Activated T-helper 2 cell treated with anti-CD3 and anti-CD28 coated beads, Interferon-gamma antibody, Interleukin-2, Interleukin-4, amounts not matched to agents 10 μg/mL and 5 μg/mL and 100 μg/mL, durations not matched to agents 14 hours and 24 hours and 36 hours (primary cell): ENCODE measurements at places on chromosomes 1 and 21. TPM values are rescaled to one million over a fixed set of nuclear protein-coding genes. Genes with fewer than 3 reads are reported as not detected.

The C1orf105 gene
- total RNA-seq, result not detected in 2 replicates

The CR1L gene
- total RNA-seq, result not detected in 2 replicates

The KCNC4 gene
- total RNA-seq, result 30.6 and 31.1 TPM in 2 replicates

The COP1 gene
- total RNA-seq, result 47.5 and 52.9 TPM in 2 replicates

The PCAT6 gene
- 1.6 TPM in 2 replicates for total RNA-seq

The GCSAML gene
- 0.43 and 0.48 TPM in 2 replicates for total RNA-seq

The BTBD19 gene
- total RNA-seq, result 17.0 and 19.8 TPM in 2 replicates

The GNG4 gene
- total RNA-seq, result 167 and 170 TPM in 2 replicates

GRCh38 chr1:28887419-28887834 lies 26.9 kb upstream of the EPB41 start:
- no peak for DNase-seq

DNA sequence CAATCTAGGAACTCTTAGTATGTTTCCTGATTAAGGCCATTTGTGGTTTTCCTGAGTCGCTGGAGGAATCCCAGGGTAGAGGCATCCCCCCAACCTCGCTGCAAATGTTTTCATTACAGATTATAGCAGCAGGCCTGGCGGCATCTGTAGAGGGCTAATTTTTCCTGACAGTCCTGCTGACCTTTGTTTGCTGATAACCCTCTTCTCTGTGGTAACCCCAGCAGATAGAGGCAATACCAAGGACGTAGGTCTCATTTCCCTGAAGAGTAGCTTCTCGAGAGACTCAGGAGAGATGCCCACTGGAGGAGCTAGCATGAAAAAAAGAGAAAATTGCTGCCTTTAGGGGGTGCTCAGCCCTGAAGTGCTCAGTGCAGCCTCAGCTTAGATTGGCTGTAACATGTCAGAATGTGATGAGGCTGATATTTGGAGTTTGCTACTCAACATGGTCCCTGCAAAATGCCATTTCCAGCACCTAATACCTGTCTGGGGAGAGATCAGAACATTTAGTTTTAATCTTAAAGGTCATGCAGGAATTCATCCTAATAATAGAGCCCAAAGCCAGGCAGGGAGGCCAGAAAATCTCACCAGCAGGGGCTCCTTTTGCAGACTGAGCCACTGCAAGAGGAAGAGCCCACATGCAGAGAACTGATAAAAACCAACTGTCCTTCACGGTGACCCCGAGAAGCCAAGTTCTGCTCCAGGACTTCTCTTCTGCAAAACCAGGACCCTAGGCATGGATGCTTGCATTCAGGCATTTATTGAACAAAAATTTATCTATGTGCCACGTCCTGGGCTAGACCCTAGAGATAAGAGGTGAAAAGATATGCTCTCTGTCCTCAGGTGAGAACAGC lies 184.5 kb downstream of the KAZN start:
- no peak for DNase-seq

GRCh38 chr1:84267476-84267875 lies 34.0 kb upstream of the SAMD13 start:
- DNase-seq, result no peak

- no peak for DNase-seq
These were observed 42.3 kb downstream of the STYXL2 start for GRCh38 chr1:167136191-167136614.

DNA sequence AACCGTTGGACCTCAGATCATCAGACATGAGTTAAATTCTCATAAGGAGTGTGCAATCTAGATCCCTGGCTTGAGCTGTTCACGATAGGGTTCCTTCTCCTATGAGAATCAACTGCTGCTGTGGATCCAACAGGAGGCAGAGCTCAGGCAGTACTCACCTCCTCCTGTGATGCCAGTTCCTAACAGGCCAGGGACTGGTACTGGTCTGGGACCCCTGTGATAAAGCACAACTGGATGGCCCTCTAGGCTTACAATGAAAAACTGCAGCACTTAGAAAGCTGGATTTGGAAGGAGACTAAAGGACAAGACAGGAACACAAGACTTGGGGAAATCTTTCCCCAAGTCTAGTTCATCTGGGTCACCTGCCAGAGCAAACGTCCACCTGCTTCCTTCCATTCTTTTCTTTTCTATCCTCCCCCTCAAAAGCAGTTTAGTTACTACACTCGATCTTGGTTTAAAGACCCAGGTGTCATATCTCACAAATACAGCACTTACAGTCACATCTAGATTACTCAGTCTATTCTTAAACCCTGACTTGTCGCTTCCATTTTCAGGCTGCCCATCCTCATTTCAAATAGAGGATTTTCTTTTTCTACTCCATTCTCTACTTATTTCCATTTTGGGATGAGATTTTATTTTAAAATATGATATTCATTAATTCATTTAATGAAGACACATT lies 59.8 kb downstream of the PTPN14 start:
- DNase-seq, result no peak

DNA sequence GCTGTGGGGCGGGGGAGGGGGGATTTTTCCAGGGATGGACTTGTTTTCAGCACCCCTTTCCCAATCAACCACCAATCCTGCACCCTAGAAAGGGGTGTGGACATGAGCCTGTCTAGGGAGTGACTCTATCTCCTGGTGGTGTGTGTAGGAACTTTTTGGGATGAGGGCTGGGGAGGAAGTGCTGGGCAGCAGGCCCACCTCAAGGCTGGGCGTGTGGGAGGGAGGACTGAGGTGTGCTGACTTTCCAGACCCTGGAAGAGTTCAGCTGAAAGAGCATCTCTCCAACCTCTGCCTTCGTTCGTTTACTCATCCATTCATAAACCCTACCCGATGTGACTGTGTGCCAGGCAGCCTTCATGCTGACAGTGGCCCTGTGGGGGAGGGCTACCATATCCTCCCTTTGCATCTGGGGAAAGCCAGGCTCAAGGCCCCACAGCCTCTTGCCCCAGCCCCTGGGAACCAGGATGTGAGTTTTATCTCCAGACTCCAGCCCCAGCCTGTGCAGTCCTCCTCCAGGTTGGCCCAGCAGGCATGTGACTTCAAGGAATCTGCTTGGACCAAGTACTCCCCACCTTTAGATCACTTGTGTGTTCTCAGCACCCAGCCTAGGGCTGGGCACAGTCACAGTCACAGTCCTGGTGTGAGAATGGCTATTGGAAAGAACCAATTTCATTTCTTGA lies 6.7 kb downstream of the KNCN start:
- DNase-seq, result no peak

GRCh38 chr1:76607717-76608116 lies 259.6 kb upstream of the ST6GALNAC5 start:
- no peak for DNase-seq

DNA sequence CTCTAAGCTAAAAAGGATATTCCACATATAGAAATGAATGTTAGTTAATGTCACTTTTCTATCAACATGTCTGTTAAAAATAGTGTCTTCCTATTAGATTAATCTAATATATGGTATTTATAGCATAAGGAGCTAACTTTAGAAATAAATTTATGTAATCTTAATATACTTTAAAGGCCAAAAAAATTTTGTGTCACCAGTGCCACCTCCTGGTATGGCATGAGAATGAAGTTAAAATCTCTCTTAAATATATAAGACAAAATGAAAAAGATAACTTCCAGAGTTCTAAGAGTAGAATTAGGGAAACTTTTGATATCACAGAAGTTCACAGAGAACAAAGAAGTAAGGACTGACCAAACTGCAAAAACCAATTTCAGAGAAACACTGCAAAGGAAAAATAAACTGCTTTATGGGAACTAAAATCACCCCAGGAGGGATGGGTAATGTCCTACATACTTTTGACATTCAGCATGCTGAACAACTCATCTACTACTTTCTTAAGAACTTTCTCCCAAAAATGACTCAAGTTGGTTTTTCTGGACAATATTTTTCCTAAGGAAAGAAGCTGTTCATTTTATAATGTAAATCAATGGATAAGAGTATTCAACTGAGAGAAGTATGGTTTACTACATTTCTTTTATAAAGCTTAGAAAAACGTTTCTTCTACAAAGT lies 82.8 kb downstream of the TRIM33 start:
- DNase-seq, result no peak

DNA sequence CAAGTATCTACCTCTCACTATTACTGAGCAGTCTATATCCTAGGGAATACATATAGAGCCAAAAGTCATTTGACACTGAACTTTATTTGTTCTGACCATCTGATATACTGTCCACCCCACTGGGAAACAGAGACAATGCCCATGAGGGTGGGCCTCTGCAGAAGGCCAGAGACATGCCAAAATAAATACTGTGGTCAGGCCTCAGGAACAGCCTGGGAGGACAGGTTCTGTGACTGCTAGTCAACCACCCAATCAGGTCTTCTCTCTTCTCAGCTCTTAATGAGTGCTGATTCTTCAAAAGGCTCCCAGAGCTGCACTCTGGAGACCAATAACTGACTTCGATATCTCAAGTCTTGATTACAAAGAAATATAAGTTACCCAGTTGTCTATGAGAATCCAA lies 5.5 kb upstream of the ANKRD35 start:
- DNase-seq, result no peak

- no peak for DNase-seq
These were observed 8.3 kb upstream of the GPR61 start for GRCh38 chr1:109531380-109531779.

DNA sequence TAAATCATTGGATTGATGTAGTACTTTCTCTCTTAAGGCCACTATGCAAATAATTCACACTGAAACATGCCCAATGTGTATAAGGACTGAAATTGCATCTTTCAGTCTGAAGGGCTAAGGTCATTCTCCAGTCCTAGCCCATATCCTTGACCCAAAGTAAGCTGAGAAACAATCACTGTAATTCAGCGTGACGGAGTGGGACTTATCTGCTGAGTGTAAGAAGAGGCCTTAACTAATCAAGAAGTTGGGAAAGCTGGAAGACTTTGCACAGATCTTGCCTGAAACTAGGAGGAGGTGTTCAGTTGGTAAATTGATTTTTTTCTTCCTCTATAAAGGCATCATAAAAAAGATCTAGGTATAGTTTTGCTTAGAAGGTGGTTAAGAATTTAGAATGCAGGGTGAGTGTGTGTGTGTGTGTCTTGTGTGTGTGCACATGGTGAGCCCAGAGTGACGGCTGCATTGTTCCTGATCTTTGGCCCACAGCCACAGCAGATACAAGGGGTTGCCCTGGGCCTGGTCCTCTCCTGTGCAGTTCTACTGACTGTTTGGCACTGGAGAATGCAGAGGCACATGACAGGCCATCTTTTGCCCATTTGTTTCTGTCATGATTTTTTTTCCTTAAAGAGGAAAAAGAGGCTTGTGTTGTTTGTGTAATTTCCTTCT lies 13.3 kb upstream of the PPP2R5A start:
- DNase-seq, result no peak

- no peak for DNase-seq
These were observed 138.0 kb downstream of the RABGAP1L start for GRCh38 chr1:174297351-174297750.

DNA sequence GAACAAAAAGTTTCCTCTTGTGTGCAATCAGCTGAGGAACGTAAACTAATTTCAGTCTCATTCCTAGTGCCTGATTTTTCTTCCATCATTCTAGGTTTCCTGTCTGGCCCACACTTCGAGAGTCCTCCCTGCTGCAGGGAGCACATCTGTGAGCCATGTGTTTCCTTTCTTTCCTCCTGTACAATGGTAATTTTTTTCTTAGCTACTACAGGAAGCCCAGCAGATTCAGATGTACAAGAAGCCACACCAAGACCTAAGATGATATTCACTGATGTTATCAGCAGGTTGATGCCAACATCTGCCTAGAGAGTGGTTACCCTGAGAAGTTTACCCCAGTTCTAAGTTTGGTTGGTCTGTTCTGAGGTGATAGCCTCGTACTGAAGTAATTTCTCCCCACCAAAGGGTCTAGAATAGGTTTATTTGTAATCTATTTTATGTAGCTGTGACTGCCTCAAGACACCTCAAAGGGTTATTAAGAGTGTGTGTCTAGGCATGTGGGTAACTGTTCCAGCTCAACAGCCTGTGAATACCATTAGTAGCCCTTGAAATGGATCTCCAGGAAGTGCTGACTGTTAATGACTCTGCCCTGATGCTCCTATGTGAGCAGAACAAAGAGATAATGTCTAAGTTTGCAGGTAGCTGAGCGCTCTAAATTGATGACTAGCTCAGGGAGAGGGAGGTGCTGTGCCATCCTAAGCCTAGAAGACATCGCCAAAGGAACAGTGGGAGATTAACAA lies 31.7 kb upstream of the CLDN14 start:
- no peak for DNase-seq

DNA sequence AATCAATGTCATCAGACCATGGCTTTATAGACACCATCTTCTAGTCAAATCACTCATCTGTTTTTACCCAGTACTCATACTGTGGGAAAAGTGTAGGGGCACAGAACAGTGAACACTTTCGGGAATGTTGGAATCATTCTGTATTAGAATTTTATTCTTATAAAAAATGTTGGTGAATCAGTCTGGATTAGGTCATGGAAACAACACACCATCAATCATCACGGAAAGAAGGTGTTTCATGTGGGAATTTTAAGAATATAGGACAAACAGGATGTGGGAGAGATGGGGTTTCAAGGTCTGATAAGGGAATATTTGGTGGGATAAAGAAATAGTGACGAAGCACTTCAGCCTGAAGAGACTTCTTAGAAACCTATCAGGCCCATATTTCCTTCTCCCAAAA lies 17.3 kb downstream of the GBP1 start:
- no peak for DNase-seq

DNA sequence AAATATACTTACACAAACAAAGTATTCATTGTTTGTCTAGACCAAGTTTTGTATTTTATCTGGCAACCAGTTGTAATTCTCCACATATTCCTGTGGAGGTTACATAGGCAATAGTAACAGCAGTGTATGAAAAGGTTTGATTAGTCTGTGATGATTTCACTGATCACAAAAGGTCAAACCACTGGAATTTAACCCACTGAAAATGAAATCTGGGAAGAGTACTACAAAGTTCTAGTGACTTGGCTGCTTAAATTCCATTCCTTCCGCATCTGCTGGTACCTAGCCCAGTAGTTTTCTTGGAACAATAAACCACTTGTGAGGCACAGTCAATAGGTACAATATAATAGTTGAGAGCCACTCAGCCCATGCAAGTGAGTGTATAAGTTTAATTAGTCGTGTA lies 205.4 kb downstream of the NFIA start:
- DNase-seq, result no peak

DNA sequence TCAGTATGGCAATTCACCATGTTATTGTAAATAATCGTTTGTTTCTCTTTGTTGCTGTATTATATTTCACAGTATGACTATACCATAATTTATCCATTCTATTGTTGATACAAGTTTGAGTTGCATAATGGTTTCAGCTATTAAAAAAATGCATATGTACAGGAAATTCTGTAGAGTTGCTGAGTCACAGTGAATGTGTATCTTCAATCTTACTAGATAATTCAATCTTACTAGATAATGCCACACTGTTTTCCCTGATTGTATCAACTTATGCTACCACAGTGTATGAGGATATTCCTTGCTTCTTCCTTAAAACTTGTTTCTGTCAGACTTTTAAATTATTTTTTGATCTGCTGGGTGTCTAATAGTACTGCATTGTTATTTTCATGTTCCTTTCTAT lies 3.5 kb upstream of the COA6 start:
- DNase-seq, result no peak

- DNase-seq, result no peak
These were observed 230.0 kb downstream of the COP1 start for GRCh38 chr1:175976865-175977642.
